ENCODE measurements at places on chromosomes 1 and 21.
A peak's percentile ranks its signal among the peaks of the same experiment; 100 is the strongest.

DNA sequence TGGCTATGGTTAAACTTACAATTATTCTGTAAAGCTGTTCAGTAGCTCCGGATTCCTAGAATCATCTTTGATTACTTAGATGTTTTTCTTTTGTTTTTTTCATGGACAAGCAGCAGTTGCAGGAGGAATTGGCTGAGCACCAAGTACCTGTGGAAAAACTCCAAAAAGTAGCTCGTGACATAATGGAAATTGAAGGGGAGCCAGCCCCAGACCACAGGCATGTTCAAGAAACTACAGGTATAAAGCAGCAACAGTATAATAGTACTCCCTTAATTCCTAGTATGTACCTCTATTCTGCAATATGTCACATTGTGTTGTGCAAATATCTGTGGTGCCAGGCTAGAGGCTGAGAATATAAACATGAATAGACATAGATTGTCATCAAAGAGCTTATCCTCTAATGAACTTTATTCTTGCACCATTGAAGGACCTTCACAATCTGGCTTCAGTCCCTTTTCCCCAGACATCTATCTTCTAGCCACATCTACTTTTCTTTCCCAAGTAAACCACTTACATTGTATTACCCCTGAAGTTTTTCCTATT lies 132.3 kb upstream of the BMP8A start:
- DNase-seq = no peak

DNA sequence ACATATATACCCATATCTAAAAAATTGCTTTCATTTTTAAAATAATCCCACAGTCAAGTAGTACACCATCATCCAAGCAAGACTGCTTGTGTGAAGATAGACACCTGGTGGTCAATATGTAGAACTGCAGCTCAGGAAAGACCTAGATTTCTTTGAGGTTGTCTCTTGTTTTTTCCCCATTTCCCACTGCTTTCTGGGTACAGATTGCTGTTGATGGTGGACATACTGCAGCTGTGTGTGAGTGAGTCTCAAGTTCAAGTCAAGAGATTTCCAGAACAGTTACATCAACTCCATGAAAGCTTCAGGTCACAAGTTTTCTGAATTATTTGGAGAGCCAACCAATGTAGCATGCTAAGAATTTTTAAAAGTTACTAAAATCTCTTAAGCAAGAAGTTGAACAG lies 306.4 kb downstream of the DUSP10 start:
- DNase-seq = peak; percentile 77

GRCh38 chr1:199725002-199725565 lies 302.4 kb upstream of the NR5A2 start:
- peak; percentile 80 for DNase-seq

DNA sequence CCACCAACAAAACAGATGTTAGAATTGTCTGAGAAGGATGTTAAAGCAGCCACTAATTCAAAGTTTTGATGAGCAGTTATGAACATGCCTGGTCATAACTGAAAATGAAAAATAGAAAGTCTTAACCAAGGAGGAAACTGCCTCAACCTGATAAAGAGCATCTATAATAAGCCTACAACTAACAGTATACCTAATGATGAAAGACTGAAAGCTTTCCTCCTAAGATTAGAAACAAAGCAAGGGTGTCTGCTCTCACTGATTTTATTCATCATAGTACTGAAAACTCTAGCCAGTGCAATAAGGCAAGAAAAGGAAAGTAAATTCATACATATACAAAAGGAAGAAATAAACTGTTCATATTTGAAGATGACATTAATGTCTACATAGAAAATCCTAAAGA lies 82.0 kb downstream of the KCNK1 start:
- peak; percentile 27 for DNase-seq

DNA sequence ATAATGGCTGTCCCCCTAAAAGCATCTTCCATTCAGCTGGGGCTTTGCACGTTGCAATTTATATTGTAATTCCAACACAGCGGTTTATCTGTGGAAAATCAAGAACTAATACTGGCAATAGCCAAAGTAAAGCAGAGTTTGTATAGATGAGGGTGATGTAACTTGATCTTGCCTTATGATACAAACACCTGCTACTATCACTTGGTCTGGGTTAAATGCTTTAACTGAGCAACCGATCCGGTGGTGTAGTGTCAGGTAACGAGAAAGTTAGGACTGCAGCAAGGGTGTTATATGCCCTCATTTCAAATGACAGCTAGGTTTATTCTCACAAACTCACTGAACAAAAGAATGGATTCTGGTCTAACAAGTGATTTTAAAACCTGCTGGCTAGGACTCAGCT lies 47.3 kb upstream of the PLPPR4 start:
- no peak for DNase-seq

GRCh38 chr1:200346700-200347099 lies 63.1 kb downstream of the ZNF281 start:
- DNase-seq = no peak

GRCh38 chr1:207079706-207080241 lies 8.9 kb upstream of the C4BPB start:
- no peak for DNase-seq

DNA sequence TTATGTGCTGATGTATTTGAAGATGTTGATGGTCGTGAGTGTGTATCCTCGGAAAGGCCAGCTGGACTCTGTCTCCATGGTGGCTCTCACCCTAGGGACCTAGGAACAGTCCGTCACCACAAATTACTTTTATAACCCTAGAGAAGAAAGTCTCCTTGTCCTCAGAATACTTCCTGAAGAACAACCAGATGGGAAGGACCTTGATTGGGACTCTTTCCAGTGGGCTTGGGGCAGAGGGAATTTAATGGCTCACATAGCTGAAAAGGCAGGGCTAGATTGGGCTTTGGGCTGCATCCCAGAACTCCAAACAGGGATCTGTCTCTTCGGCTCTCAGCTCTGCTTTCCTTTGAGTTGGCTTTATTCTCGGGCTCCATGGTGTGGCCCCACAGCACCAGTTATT lies 90.8 kb downstream of the TBX19 start:
- DNase-seq = no peak

GRCh38 chr1:202230939-202231645 lies 37.5 kb downstream of the LGR6 start:
- no peak for DNase-seq

- DNase-seq = no peak
Measured at GRCh38 chr1:236535662-236536161, 11.9 kb downstream of the LGALS8 start.
